NCI-H69 (cell line): ENCODE measurements at places on chromosomes 3 and 15.

GRCh38 chr3:63685340-63685739 lies 32.9 kb downstream of the SNTN start:
- no peak for DNase-seq

DNA sequence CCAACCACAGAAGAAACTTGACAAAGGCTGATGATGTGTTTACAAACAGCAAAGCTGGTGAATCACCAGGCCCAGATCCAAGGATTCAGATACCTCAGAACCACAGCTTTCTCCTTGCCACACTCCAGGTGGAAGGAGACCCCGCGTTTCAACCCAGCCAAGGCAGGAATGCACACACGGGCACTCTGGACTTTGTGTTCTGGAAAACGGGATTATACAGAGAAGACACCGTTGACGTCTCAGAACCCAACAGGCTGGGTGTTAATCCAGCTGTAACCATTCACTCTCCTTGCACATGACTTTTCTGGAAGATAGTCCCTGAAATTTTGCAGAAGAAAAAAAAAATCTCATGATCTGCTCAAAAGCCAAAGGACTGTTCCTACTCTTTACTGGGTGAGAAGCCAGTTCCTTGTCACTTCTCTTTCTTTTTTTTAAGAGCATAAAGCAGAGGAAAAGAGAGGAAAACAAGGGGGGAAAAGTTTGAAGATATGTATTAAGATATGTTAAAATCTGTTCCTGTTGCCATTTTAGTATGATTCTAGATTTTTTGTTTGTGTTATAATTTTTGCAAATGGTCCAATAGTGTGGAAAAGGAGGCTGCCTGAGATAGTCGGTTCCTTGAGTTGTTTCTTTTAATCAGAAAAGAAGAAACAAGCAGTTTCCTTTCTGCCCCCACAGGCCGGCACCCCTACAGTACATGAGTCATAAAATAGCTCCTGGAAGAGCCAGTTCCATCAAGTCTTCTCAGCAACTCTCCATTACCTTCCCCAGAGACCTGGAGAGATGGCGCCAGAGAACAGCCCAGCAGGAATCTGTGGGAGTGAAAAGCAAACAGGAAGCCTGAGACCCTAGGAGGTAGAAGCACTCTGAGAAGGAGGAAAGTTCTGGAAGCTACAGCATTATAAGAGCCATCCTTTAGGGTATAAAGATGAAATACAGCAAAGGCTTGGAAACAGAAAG lies 73.1 kb downstream of the RORA start:
- peak; percentile 59 for DNase-seq

DNA sequence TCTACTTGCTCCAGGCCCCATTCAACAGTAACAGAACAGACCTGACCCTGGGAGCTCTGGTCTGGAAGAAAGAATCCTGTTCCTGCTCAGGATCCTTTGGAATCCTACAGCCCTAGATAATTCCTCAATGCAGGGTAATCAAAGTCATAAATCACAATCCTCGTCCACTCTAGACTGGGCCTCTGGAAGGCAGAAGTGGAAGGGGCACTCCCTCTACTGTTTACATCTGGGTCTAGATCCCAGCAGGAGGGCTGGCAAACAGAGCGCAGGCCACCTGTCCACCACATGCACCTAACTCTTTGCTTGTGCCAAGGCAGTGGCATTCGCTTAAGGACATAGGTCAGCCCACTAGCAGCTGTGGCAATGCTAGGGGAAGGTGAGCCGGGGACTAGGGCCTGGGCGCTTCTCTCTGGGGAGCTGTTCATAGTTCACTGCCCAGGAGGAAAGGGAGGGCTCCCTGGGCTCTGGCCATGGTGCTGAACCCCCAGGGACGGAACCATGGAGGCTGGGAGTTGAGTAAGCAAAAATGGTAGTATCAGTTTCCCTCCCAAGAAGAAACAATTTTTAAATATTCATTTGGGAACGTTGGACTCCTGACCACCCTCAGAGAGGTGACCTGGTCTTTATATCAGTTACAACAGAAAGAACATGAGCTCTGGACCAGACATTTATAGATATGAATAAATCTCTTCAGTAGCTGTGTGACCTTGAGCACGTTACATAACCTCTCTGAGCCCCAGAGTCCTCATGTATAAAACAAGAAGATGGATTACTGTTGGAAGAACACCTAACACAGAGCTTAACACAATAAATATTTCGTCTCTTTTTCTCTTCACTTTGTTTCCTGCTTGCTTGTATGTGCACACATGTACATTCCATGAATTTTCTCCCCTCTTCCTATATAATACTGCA lies 90.2 kb downstream of the NTRK3 start:
- no peak for DNase-seq

DNA sequence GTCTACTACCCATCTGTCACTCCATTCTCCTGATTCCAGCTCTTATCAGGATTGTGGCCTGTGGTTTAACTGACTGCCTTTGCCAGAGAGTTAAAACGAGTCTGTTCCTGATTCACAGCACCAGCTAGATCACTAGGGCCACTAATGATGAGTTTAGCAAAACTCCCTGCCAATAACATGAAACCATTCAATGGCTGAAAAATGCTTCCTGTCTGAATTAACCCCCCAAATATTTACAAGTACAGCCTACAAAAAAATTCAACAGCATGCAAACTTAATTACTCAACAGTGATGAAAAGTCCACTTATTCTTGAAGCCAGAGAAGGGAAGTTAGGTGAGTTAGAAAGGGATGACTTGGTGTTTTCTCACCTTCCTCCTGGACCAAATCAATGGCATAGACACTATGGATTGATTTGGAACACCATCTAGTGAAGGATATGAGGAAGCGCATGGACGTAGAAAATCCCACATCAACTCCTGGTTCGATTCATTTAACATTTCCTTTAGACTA lies 141.4 kb downstream of the TGFBR2 start:
- DNase-seq = peak; percentile 50

- DNase-seq = peak; percentile 88
These were observed 424.5 kb downstream of the SOX2 start for GRCh38 chr3:182136008-182136910.
